ENCODE measurements at places on chromosomes 6 and 20.

DNA sequence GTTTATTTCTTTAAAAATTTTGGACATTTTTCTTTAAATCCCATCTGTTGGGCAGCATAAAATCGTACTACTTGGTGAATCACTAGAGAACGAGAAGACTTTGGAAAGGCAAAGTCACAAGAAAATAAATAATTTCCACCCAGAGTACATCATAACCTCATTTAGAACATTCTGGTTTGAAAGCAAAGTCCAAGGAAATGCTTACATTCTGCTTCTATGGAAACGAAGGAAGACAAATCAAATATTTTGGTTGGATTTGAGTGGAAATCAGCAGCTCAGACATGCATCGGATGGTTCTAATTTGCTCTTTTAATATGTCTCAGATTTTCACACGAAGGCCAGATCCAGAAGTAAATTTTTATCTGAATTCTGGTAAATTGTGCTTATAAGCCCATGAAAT is 60.7 kb upstream of the LTV1 start:
- DNase-seq, result no peak

DNA sequence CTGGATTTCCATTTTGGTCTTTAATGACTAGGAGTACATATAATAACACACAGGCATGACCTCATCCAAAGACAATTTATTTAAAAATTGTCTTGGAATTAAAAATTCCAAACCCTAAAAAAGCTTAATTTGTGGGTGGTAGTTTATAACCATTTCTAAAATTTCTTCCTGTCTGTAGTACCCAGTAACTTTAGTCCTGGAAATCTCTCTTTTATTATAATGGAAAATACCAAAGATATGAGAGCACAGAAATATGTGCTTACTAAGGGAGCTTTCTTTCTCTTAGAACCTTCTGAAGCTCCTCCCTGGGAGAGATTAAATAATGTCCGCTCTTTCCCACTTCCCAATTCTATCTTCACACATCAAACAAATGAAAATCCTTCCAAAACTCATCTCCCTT is 70.5 kb upstream of the PRL start:
- no peak for DNase-seq

GRCh38 chr6:168495133-168495532 is 54.1 kb downstream of the SMOC2 start:
- no peak for DNase-seq

- no peak for DNase-seq
Measured at GRCh38 chr6:136921936-136922684, at the start of gene SLC35D3. TSS of gene SLC35D3 (plus strand) at chr6:136922301. CDS start at chr6:136922429, 128 bp downstream.

DNA sequence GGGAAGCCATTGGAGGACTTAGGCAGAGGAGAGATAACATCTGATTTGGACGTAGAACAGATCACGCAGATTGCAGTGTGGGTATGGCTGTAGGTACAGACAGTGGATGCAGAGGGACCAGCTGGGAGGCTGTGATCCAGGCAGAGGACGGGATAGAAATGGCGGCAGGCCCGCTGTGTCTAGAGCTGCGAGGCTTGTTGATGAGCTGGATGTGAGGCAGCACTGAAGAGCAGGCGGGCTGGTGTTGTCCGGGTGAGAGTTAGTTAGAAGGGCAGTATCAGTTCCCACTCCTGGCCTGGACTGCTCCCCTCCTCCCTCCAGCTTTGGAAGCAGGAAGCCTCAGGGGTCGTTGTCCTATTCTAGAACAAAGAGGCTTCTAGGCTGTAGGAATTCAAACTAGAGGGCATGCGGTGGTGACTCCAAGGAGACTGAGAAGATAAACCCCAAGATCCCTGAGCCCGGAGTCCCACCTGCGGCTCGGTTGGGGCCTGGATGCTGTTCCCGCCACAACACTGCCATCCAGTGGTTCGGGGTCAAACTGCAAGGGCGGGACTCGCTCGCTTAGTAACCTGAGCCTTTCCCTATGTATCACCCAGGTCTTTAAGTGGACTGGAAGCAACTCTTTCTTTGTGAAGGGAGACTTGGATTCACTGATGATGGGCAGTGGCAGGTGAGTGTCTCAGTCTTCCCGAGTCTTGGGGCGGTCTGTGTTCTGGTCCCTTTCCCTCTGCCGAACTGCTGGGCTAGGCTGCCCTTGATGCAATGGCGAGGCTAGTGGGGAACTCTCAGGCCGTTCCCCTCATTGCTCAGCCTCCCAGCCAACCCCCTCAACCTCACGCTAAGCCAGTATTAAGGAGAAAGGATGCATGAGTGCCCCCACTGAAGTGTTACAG is 11.2 kb downstream of the TLDC2 start:
- DNase-seq, result peak; percentile 77

DNA sequence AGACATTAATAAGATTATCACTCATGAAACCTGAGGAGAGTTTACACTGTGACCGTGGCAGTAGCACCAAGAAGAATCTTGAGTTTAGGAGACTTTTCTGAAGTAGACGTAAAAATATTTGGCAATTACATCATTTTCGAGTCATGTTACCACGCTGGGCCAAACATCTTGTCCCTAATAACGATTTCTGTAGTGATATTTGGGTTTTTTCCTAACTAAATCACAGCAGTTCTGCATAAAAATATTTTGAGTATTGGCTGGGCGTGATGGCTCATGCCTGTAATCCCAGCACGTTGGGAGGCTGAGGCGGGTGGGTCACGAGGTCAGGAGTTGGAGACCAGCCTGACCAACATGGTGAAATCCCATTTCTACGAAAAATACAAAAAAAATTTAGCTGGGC is 262.4 kb downstream of the PHF3 start:
- no peak for DNase-seq

- no peak for DNase-seq
Measured at GRCh38 chr20:58219342-58219700, 9.1 kb downstream of the ANKRD60 start.

DNA sequence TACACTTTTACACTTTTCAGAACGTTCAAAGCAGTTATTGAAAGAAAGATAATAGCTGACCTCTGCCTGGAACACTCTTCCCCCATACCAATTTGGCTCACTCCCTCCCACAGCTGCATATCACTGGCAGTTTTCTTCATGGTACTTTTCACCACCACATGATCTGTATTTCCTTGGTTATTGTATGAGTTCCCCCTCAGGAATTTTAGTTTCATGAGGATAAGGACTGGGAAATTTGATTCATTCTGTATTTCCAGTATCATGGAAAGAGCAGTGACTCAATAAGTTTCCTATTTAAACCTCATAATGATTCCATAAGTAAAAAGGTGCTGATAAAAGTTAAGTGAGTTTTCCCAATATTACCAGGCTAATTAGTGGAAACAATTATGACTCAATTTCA is 16.0 kb downstream of the HTR1B start:
- DNase-seq, result no peak

DNA sequence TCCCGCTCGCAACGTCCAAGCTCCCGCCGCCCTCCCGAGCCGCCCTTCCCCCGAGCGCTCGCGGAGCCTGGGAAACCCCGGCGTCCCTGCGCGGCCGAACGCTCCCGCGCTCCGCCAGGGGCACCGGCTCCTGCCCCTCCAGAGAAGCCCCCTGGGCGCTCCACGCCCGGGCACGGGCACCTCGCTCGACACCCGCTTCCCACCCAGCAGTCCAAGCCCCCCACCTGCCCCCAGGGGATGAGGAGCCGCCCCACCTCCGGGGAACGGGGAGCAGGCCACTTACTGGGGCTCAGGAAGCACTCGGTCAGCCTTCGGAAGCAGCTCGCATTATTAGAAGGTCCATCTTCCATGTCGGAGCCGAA is 1.4 kb downstream of the PDE10A start:
- no peak for DNase-seq

GRCh38 chr20:41432746-41433145 is 66.1 kb upstream of the EMILIN3 start:
- DNase-seq, result no peak

- DNase-seq, result no peak
Measured at GRCh38 chr6:106199998-106200397, 113.9 kb downstream of the PRDM1 start.

GRCh38 chr6:12555267-12555666 is 161.3 kb upstream of the PHACTR1 start:
- no peak for DNase-seq

DNA sequence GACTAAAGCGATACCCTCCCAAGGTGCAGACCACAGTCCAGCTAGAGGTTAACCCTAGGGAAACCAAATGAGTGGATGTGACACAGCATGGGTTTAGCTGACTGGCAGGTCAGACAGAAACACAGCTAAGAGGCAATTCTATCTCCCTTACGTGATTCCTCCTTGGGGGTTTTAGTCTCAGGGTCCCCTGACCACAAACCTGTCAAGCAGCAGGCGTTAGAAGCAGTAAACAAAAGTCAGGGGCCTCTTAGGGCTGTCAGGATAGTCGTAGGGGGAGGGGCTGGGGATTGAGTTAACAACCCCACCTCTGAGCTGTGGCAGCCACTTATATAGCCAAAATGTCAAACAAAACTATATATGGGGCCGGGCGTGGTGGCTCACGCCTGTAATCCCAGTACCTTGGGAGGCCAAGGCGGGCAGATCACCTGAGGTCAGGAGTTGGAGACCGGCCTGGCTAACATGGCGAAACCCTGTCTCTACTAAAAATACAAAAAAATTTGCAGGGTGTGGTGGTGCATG is 13.6 kb downstream of the KCNK5 start:
- DNase-seq, result no peak

GRCh38 chr6:10800810-10801209 is 37.5 kb downstream of the MAK start:
- DNase-seq, result no peak

DNA sequence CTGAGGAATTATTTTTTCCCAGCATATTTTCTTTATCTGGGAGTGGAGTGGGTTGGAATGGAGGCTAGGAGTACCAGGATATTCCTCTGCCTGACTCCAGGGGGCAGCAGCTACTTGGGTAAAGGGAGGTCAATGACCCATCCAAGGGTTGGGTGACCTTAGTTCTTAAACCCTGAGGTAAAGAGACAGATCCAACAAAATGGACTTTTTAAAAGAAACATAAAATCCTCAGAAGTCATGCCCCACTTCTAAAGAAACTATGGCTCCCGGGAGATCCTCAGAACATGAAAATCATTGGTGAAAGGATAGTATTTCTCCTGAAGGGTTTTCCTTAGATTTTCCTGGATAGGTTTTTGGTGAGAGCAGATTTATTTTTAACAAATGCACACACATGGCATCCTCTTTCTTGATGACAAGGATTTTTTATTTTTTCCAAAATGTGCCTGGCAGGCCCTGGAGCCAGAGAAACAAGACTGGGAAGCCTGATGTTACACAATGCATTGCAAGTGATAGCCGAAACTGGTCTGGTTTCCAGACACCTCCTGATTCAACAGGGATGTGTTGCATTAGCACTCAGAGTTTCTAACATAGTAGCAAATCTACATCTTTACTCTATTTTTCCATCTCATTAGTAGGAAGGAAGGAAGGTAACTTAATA is 240.9 kb upstream of the BTBD3 start:
- no peak for DNase-seq

- no peak for DNase-seq
Measured at GRCh38 chr6:133587546-133588160, 301.3 kb upstream of the TCF21 start.

- DNase-seq, result peak; percentile 71
Measured at GRCh38 chr6:44221291-44221960, 2.0 kb upstream of the SLC29A1 start.

DNA sequence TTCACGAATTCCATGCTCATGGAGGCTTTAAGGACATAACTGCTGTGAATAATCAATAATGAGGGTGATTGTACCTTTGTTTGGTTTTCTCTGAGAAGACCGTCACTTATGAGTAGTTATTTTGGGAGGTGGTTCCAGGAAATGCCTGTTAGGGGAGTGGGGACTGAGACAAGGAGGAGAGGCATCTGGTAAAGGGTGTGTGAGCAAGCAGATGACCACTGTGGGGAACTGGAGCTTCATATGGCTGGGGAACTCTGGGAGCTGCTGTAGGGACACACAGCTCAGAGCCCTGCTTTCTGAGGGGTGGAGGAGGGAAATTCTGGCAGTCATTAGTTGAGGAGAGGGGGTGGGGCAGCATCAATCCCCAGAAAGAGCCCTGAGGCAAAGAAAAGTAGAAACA is 71.3 kb upstream of the TINAG start:
- DNase-seq, result no peak

DNA sequence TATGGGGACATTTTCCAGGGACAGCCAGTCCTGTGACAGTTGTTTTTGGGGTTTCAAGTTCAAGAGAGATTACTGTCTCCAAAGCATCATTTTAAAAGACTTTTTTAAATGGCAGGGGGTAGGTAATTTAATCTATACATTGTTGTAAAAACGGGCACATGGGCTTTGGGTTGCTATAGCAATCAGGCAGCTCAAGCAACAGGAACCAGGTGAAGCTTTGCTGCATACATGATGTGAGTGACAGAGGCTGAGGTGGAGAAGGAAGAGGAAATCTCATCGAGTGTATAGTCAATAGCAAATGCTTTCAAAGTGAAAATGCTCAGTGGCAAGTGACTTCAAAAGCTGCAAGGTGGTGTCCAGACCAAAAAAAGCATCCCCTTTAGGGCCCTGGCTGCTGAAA is 277.4 kb upstream of the JAG1 start:
- DNase-seq, result no peak

- DNase-seq, result no peak
Measured at GRCh38 chr6:38262609-38263008, 377.1 kb downstream of the BTBD9 start.

DNA sequence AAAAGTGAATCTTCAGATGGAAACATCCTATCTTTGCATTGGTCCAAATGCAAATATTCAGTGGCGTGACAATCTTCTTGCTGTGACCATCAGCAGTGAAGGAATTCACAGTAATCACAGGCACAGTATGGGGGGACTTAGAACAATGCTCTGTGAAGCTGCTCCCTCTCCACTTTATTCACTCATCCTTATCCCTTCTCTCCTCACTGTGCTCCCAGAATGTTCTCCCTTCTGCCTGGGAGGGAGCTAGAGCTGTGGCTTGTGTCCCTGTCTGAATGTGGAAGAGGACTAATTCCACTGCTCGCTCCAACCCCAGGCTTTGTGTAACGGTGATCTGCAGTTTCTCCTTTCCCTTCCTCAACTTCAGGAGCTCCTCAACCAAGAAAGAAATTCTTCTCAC is 243.7 kb downstream of the ALDH8A1 start:
- no peak for DNase-seq

GRCh38 chr20:5779071-5779900 is 29.1 kb downstream of the SHLD1 start:
- DNase-seq, result no peak

DNA sequence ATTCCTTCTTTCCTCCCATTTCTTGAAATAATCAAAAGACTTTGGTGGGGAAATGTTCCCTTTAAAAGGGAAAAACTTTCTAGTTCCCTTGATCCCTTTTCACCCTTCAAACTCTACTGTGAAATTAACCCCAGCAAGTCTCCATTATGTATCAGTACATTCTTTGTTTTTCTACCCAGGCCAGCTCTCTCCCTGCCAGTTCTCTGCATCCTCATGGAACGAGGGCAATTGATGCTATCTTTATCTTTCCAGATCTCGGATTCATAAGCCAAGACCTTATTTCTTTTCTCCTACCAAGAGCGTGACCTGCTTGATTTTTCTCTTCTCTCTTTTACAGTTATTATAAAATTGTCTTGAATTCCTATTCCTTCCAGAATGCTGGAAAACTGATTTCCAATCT is 75.8 kb downstream of the ADGRB3 start:
- DNase-seq, result no peak

All from omental fat pad (tissue), 4 donors.